T-helper 1 cell treated with Interleukin-12 subunit alpha and Interleukin-12 subunit beta and Interleukin-4 antibody, amounts not matched to agents 30 ng/mL and 1 ng/mL, for 36 hours (primary cell): ENCODE measurements at places on chromosomes 4 and X. TPM values are rescaled to one million over a fixed set of nuclear protein-coding genes. Genes with fewer than 3 reads are reported as not detected.

NAA11 gene
- not detected in 2 replicates for total RNA-seq

S100G gene
- not detected in 2 replicates for total RNA-seq

PRDM5 gene
- total RNA-seq = not detected in 2 replicates

UGT2B11 gene
- total RNA-seq = not detected in 2 replicates

OFD1 gene
- total RNA-seq = 24.4 and 28.2 TPM in 2 replicates
